ENCODE measurements at places on chromosomes 13 and 19.
A peak's percentile ranks its signal among the peaks of the same experiment; 100 is the strongest.

DNA sequence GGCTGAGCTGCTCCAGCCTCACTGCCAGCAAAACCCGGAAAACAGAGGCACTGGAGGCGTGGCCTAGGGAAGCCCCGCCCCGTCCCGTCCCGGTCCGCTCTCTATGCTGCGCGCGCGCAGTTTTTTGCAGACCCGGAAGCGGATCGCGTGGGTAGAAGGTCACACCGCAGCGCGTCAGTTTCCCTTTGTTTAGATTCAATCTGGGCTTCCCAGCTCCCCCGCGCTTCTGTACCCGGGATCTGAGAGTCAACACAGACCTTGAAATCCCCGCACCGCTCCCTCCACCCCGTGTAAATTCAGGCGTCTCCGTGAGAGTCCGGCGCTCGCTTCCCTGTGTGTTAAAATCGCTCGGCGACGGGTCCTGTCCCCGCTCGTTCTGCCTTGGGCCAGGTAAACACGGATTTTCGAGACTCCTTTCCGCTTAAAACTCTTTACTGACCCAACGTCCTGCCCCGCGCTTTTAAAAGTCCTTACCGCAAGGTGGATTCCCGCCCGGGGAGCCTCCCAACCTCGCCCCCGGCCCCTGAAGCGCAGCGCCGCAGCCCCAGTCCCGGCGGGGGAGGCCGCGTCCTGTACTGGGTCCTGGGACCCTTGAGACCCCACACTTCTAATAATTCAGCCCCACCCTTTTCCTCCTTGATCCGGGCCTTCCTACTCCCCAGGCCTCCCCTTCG, at the start of gene ZNF610:
ZNF610 (plus strand) TSS at position 127 of the 674 bp plus-strand sequence. CDS start 12,930 bp downstream, outside the sequence.
- peak; percentile 78 for DNase-seq

DNA sequence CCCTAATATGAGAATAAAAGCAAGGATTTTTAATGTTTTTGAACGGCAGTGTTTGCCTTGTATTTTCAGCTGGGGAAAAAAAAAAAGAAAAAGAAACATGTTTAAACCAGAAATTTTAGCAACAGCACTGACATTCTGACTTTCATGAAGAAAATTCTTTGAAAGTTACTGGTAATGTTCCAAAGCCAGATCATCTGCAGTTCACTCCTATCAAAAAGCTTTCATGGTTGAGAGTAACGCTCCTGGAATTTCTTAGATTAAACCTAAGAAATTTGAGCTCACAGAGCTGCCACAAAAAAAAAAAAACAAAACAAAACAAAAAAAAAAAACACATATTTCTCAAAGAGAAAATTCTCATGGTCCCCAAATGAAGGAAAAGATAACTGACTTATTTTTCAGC, 1106.7 kb downstream of the EFNB2 start:
- no peak for DNase-seq

- no peak for DNase-seq
Observed at GRCh38 chr13:34300559-34300958, 482.6 kb downstream of the RFC3 start.

GRCh38 chr19:39498798-39499642, at the start of gene DLL3:
DLL3 (plus strand) TSS chr19:39498947; CDS start chr19:39498975, 28 bp downstream.
- DNase-seq, result no peak

DNA sequence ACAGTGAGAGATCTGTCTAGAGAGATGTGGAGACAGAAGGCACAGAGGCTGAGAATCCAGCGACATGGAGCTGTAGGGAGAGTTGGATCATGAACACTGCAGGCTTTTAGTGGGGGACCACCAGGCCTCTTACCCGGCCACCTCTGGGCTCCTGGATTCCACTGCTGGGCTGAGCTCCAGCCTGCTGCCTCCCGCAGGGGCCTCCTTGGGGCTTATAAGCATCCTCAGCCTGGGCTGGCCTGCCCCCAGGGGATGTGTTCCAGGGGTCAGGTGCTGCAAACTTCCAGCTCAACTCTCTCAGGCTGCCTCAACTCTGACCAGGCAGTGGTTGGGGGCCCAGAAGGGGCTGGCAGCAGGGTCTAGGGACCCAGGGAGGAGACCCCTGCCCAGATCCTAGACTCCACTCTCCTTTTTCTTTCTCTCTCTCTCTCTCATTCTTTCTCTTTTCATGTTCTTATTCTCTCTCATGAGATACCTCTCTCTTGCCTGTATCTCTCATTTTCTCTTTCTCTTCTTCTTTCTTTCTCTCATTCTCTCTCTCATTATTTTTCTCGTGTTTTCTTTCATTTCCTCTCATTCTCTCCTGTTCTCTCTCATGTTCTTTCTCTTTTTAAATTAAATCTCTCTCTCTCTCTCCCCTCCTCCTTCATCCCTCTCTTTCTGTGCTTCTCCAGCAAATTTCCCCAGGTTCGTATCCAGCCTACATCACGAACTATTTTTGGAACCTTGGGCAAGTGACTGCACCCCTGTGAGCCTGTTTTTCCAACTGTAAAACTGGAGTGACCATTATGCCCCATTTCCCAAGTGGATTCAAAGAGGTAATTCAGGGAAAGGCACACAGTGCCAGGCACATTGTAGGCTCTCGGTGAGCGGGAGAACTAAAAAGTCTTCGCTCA, at the start of gene KLK4:
KLK4 (minus strand) TSS at position 190 of the 896 bp plus-strand sequence. CDS start 657 bp downstream, outside the sequence.
- no peak for DNase-seq

Measured in activated effector memory CD4-positive, alpha-beta T cell treated with Interleukin-2 at 50 U/mL for 16 hours (primary cell).